ENCODE measurements at places on chromosomes 2 and 18.

- no peak for DNase-seq
Observed at GRCh38 chr18:75656563-75657247, 229.2 kb upstream of the SMIM21 start.

GRCh38 chr2:207352978-207353671 lies 176.6 kb upstream of the CREB1 start:
- DNase-seq: peak; percentile 18

GRCh38 chr2:98623657-98624056 lies 15.3 kb downstream of the UNC50 start:
- DNase-seq: peak; percentile 76

- no peak for DNase-seq
Observed at GRCh38 chr2:176078541-176079284, 5.0 kb downstream of the EVX2 start.

GRCh38 chr2:23534771-23535170 lies 149.8 kb downstream of the KLHL29 start:
- no peak for DNase-seq

DNA sequence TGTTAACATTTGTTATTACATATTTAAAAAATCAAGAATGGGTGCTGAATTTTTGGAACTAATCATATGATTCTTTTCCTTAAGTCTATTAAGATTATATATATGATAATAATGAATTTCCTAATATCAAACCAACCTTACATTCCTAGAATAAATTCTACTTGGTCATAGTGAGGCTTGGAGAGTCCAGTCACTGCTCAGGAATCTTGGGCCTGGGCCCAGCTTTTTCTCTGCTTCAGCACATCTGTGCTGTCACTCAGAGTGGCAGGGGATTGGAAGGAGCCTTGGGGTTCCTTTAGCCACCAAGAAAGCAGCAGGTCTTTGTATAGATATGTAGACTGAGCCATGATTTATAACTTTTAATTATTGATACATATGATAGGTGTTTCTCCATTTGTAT lies 19.9 kb upstream of the ZAP70 start:
- peak; percentile 47 for DNase-seq

GRCh38 chr2:118084491-118085089 lies 3.7 kb upstream of the INSIG2 start:
- DNase-seq: no peak

- no peak for DNase-seq
Observed at GRCh38 chr2:129623783-129624182, 355.7 kb upstream of the RAB6C start.

DNA sequence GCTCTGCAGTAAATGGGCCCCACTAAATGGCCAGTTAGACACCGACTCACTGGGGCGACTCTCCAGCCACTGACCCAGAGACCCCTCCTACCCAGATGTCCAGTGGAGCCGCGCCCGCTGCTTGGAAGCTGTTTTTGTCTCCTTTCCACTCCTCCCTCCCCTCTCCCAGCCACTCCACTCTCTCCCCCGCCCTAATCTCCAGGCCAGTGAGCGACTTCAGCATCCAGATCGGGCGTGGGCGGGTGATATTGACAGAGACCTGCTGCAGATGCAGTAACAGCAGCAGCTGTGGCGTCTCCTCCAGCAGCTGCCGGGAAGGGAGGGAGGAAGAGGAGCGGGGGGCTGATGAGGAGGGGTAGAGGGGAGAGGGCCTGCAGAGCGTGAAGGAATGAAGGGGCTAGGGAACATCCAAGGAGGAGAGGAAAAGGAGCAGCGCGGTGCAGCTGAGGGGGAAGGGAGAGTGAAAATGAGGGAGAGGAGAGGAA lies at the start of gene SCN7A:
TSS of gene SCN7A (minus strand) at position 110 of the 485 bp plus-strand sequence. CDS start 16,553 bp downstream, outside the sequence.
- DNase-seq: peak; percentile 53

DNA sequence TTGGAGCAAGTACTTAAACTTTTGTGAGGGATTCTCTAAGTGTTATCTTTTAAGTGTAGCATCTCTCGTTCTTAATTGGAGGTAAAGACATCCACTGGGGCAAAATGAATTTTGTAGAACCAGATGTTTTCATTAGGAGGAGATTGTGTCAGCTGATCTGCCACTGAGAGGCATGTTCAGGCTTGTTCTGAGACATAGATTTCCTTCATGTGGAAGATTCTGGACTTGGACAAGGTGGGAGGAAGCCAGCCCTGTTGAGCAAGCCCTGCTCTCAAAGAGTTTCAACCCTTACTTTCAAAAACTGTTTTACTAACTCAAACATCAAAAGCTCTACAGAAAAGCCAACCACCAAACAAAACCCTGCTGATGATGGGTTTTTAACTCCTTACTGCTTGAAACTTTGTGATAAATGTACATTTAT lies 6.5 kb downstream of the MAP4K4 start:
- peak; percentile 90 for DNase-seq

Measured in choroid plexus epithelial cell (primary cell).